NCI-H524 treated with DMSO at 0.1 percent for 48 hours (cell line): ENCODE measurements at places on chromosomes 12 and 14.

DNA sequence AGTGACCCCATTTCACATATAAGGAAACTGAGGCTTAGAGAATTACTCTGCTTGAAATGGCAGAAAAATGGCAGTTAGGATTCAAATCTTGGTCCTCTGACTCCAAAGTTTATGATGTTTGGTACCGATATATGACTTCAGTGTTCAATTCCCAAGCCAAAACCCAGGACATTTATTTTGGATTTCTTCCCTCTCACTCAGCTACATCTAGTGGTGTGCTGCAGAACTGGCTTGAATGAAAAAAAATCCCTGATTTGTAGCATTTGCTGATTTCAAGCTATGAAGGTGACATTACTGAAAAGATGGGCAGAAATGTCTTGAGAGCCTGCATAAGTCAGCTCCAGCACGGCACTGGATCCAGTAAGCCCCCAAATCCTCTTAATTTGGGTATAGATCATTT, 106.4 kb downstream of the EFCAB11 start:
- no peak for DNase-seq

DNA sequence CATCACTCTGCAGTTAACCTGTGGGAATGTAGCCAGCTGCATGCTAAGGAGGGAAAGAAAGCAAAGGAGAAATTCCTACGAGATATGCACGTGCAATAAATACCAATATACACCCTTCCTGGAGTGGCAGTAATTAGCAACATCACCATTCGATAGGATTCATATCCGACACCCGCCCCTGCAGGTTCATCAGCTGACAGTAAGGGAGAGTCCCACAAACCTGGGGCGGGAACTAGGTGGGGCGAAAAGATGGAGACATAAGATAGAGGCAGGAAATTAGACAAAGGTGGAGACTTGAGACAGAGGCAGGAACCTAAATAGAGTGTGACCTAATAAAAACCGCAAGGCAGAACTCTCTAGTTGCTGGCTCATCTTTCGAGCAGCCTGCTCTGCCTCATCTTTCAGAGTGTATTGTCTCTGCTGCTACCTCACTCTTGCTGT, 51.6 kb downstream of the PLEKHG3 start:
- DNase-seq = no peak

DNA sequence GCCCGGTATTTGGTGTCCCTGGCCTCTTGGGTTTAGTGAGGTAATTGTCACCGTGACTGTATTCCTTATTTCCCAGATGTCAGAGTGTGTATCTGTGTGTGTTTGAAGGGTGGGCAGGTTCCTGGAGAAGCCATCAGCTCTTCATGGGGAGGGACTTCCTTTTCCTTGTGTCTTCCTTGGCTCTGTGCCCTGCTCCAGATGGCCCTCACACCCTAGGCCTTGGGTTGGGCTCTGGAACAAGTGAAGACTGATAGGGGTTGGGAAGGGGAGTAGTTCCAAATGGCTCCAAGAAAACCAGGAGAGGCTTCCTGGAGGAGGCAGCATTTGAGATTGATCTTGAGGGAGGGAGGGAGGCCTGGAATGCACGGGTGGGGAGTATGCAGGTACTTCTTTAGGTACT, 43.8 kb upstream of the PRIMA1 start:
- DNase-seq = peak; percentile 93

DNA sequence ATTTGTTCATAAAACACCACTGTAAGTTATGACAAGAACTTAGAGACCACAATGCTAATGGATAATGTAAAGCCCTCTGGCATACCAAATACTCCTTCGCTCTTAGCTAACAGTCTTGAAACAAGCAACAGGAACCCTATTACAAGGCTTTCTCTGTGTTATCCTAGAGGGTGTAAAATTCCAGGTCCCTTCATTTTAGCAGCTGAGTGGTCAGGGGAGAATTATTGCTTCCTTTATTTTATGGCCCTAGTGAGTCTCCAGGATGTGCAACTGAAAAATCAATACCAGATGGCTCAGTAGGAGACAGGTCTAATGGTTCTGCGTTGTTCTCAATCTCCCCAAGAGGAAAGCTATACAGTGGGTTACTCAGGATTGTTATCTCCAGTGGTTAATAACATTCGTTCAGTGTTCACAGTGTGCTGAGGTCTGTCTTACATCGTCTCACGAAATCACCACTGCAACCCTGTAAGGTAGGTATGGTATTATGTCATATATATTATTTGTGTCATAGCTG, 172.7 kb upstream of the CNOT2 start:
- DNase-seq = no peak

DNA sequence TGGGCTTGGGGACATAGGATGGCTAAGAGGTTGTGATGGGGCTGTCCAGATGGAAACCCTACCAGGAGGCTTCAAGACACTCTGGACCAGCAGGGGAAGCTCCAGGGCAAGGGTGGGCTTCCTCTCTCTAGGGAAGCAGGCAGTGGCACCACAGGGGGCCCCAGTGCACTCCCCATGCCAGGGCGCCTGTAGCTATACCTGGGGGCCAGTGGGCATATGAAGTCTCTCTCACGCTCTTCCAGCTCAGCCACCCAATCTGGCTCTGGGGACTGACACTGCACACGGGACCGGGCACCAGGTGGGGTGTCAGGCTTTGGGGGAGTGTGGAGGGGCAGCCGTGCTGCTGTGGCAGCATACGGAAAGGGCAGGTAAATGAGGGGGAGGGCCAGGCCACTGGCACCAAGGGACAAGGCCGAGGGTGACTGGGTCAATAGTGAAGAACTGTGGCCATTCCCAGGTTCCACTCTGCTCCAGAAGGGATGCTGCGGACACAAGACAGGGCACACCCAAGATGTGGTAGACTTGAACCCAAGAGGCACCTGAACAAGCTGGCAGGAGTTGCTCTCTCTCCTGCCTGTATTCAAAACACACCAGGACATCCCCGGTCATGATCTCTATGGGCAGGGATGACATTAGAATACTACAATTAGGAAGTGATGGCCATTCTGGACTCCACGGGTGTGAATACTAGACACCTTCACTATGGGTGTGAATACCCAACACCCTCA, 27.5 kb downstream of the RFLNA start:
- DNase-seq = no peak

DNA sequence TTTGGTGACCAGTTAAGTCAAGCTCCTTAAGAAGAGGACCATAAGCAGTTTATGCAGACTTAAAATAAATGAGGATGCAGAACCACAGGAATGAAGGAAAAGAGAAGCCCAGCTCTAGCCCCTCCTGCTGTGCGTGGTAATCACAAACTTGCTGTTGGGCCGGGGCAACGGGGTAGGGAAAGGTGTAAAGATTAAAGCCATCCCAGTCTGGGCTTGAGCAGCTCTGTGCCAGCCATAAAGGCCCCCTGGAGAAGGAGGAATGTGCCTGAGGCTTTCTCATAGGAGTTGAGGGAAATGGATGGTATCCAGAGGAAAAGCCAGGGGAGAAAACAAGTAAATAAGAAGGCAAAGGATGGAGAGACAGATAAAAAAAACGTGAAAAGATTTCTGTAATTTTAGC, 25.1 kb downstream of the TEP1 start:
- no peak for DNase-seq

DNA sequence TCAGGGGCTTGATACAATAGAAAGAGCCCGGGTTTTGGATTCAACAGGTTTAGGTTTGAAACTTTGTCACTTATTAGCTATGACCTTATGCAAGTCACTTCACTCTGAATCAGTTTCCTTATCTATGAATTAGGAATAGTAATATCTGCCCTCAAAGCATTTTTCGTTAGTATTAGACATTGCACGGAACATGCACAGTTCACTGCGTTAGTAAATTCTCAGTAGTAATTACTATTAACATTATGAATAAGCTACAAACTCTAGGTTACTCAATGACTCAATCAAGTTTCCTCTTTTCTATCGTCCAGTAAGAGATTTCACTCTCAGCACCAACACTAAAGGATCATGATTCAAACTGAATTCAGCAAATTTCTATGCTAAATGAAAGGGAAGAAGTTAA, 150.3 kb downstream of the CEP83 start:
- DNase-seq = no peak

GRCh38 chr14:94638961-94639817, 27.0 kb downstream of the SERPINA3 start:
- no peak for DNase-seq

DNA sequence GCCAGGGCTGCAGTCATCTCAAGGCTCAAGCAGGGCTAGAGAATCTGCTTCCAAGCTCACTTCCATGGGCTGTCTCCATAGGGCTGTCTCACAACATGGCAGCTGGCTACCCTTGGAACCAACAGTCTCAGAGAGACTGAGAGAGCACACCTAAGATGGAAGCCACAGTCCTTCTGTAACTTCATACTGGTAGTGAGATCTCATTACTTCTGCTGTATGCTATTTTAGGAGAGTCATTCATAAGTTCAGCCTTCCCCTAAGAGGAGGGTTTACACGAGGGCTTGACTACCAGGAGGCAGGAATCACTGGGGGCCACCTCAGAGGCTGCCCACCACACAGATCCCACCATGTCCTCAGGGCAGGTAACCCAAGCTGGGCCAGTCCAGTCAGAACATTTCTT, 29.7 kb downstream of the ERH start:
- DNase-seq = no peak

DNA sequence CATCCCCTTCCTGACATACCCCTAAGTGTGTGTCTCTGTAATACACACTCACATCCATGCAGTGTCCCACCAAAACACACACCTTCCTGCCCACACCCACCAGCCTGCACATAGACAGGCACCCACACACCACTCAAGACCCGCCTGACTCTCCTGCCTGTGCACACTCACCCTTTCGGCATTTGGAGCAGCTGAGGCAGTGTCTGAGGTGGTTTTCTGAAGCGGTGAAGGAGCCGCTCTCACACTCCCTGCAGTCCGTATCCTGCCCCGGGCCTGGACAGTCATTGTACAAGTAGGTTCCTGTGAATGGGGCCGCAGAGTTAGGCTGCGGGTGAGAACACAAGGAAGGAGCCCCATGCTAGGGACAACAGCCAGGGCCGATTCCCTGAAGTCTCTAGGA, 8.3 kb downstream of the TNFRSF1A start:
- no peak for DNase-seq

DNA sequence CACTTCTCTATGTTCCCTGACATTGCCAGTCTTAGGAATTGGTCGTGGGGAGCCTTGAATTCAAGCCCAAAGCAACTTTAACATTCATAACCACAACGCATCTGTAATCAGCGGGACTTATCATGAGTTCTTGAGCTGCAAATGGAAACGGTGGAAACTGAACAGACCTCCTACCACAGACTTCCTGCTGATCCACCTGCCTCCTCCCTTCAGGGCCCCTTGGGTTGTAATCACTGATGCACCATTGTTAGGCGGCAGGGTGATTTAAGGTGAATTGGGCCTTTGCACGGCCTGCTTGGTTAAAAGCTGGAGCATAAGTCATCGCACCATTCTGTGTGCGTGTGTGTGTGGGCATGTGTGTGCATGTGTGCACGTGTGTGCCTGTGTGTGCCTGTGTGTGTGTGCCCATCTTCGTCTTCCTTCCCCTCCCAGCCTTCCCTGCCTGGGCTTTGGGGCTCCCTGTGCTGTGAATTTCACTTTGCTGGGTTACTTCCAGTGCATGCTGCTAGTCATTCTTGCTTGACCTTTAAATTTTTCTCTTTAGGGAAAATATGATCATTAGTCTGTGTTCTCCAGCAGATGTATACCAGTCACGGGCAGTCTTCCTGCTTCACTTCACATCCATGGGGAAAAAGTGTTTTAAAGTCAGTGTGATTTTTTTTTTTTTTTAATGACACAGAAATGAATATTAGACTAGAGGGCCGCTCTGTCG, 29.1 kb downstream of the CHST11 start:
- DNase-seq = no peak

DNA sequence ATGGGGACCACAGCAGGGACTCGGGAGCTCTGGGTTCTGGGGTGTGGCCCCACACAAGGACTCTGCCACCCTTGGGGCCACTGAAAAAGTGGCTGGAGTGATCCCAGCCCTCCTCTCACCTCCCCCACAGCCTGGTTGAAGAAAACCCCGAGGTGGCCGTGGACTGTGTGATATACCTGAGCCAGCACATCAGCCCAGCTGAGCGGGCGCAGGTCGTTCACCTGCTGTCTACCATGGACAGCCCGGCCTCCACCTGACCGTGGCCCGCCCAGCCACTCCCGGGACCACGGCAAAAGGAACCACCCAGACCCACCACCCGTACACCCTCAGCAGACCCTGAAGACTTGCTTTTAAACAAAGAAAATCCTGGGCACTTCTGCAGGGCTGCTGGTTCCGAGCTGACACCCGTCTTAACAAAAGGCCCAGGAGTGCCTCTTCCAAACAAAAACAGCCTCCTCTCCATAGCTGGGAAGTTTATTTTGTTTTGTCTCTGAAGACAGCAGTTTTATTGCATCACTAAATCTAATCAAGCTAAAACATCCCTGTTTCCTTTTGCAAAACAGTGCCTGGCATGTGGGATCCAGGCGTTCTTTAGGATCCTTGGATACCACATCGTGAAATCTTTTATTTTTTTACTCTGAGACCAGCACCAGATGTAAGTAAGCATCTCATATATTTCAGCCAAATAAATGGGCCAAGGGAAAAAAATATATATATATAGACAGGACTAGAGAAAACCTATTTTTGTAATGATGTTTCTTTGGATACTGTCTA, 42.8 kb downstream of the FOXN4 start:
- no peak for DNase-seq
